ENCODE measurements at places on chromosomes 16 and 17.
A peak's percentile ranks its signal among the peaks of the same experiment; 100 is the strongest.

DNA sequence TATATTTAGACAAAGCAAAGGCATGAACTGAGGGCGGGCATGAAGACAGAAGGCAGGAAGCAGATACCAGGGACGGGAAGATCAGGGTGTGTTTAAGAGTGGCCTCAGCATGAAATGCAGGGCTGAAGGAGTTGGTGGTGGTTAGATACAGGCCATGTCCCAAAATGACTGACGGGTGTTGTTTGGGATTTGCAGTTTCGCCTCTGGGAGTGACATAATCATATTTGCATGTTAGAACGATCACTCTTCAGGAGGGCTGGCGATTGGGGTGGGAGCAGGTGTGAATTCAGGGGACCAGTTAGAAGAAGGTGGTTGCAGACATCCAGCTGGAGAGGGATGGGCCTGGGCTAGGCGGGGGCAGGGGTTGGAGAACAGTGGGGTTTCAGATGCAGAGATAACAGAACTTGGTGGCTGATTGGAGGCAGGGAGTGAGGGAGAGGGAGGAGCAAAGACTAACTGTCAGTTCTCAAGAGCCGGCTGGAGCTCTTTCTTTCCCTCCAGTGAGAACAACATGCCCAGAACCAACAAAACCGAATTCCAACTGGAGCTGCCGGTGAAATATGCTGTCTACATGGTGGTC, 27.2 kb upstream of the ITGAX start:
- DNase-seq, result no peak

GRCh38 chr17:28341516-28341915, 6.0 kb downstream of the TNFAIP1 start:
- DNase-seq, result no peak

- DNase-seq, result no peak
Observed at GRCh38 chr16:29198231-29198630, 208.3 kb downstream of the NPIPB11 start.

DNA sequence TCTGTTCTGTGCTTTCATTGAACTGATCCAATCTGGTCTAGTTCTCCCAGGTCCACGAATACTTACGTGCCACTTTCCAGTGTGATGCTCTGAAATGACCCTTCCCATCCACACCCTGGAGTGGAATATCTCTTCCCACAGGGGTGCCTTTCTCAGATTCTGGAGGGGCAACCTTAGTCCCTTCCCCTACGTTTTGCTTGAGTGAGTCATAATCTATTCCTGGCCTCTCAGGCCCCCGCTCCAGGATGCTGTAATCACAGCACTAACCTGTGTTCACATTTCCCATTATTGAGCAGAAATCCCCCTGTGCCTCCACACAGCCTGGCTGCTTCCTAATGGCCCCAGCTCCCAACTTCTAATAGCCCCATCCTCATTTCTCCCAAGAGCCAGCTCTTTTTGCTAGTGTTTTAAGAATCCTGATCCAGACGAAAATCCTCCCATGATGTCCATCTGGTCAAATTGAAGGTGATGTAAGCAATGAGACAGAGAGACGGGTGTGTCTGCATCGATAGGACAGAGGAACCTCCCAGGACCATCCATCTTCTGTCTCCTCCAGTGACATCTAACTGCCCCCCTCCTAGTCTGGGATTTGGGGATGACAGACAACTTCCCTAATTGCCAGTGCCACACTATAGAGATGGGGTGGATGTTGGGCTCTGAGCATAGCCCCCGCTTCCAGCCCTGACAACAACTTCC, 164.0 kb upstream of the MAF start:
- DNase-seq, result no peak

DNA sequence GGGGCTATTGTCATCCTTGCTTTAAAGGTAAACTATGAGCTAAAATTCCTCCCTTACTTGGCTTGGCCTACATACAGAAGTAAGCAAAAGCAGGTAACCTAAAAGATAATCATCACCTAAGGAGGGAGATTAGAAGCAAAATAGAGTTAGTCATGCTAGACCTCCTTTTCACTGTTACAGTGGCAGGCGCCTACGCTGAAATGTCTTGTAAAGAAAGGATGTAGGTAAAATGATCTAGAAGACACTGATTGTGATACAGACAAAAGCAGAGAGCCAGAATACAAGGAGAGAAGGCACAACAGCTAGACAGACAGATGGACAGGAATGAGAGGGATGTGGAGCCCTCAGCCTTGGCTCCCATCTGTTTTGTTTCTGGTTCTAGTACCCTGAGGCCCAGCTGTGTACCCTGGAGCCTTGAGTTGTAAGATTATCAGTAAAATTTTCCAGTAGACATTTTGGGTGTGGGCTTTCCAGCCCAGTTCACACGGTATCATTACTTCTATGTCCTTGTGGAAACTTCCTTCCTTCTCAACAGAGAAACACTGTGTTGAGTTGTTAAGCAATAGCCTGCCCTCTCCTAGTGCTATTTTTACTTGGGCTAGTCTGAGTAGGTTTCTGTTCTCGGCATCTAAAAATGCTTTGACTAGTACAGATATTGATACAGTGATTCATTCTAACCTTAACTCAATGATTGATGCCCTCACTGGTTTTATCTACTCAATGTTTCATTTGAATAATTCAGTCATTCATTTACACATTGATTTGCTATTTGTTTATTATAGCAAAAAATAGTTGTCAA, 7.7 kb upstream of the C16orf78 start:
- no peak for DNase-seq

GRCh38 chr17:37142294-37142896, 193.6 kb downstream of the AATF start:
- no peak for DNase-seq

GRCh38 chr17:15213381-15214087, 51.6 kb downstream of the PMP22 start:
- DNase-seq, result no peak

- DNase-seq, result no peak
Observed at GRCh38 chr17:40470932-40471828, 27.9 kb downstream of the IGFBP4 start.

GRCh38 chr17:16044487-16044886, 44.9 kb downstream of the TTC19 start:
- DNase-seq, result no peak

DNA sequence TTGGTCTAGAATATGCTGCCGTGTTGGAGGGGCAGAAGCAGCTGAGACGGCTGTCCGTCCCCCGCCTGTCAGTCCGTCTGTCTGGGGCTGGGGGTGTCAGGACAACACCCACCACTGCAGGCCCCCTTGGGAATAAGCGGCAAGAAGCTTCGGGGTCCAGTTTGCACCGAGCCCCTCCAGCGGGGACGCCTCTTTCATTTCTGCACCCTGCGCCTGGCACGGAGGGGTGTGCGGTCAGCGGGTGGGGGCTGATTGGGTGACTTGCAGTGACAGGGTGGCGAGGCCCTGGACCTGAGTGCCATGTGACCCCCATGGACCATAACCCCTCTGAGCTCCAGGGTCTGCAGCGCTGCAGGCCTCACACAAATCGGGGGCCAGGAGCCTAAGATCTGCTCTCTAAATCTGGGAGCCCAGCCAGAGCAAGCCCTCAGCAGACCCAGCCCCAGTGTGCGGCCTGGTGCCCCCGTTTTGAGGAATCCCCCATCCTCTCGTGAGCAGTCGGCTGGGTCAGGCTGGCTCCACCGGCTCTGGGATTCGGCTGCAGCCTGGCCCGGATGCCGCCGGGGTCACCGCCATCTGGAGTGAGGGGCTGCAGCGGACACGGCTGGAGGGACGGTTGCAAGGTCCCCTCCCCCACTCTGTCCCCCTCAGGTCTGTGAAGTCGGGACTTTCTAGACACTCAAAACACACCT, 8.3 kb downstream of the CBFA2T3 start:
- no peak for DNase-seq

GRCh38 chr16:73549984-73550631, 502.2 kb upstream of the ZFHX3 start:
- DNase-seq, result no peak

- no peak for DNase-seq
Observed at GRCh38 chr17:9517396-9517795, 58.2 kb downstream of the STX8 start.

- no peak for DNase-seq
Observed at GRCh38 chr17:30248786-30249185, 13.3 kb upstream of the SLC6A4 start.

- no peak for DNase-seq
Observed at GRCh38 chr17:64343833-64344637, 46.6 kb downstream of the PECAM1 start.

DNA sequence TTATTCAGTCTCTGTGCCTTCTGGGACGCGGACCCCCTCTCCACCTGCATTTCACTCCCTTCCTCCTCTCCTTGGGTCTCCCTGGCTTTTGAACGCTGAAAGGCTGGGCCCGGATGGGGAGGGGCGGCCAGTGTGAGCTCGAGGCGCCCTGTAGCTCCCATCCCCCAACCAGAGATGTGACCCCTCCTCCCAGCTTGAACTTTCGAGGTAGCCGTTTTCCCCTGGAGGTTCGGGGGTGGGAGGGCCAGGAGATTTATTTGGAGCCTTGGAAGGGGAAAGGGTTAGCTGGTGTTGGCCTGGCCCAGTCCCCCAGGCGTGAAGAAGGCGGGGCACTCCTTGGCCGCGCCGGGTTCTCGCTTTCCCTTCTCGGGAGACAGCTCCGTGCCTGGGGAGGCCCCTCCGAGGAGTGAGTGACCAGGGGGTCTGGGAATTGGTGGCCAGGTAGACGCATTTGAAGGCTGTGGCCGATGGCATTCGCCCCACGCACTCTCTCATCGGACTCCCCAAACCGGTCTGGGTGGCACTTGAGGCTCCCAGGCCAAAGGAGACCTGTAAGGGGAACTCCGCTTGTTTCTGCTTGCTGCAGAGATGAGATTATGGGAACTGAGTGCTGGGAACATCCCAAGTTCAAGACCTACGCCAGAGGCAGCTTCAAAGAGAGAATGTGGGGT, 942 bp downstream of the LDAF1 start:
- DNase-seq, result no peak

DNA sequence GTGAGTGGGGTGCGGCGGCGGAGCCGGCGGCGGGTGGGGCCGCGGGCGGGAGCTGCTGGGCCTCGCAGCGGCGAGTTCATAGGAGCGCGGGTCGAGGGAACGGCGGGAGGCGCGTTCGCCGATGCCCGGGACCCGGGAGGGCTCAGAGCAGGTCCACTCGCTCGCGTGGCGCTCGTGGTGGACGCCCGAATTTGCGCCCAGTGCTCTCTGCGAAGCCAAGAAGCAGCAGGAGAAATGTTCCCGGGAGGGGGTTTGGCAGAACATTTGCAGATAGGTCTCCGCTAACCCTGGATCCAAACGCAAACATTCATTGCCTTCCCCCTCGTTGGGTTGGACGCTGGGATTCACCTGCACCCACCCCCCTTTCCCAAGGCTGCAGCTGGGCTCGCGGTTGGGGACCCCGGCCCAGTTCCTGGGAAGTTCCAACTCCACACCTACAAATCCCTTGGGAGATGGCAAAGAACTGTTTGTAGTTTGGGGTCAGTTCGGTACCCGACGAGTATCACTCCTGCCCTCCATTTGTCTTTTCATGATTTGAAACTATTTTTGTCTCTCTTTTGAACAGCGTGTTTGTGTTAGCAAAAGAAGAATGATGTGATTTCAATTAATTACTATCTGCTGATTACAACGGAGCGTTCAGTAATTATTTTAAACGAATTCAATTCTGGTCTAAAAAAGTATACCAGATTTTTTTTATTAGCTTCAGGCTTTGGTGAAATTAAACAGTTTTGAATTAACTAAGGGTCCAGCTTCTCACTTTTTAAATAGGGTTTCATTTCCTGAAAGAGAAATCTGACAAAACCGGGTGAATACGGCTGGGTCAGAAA, 2.3 kb downstream of the NTN1 start:
- DNase-seq, result no peak

DNA sequence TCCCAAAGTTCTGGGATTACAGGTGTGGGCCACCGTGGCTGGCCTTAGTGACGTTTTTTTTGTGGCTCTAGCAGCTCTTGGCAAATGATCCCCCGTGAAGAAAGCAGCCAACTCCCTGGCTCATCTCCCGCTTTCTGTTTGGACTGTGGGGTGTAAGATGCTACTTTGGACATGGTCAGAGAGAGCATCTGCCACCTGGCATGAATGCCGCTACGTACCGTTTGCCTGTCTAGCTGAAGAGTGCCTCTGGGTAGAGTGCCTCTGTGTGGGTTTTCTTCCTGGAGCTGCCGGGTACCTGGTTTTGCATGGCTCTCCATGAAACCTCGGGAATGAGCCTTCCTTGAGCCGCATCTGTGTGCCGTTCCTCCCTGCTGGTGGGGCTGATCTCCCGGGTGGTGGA, 34.3 kb downstream of the NDEL1 start:
- no peak for DNase-seq

- no peak for DNase-seq
Observed at GRCh38 chr17:63533433-63534077, 10.4 kb downstream of the KCNH6 start.

DNA sequence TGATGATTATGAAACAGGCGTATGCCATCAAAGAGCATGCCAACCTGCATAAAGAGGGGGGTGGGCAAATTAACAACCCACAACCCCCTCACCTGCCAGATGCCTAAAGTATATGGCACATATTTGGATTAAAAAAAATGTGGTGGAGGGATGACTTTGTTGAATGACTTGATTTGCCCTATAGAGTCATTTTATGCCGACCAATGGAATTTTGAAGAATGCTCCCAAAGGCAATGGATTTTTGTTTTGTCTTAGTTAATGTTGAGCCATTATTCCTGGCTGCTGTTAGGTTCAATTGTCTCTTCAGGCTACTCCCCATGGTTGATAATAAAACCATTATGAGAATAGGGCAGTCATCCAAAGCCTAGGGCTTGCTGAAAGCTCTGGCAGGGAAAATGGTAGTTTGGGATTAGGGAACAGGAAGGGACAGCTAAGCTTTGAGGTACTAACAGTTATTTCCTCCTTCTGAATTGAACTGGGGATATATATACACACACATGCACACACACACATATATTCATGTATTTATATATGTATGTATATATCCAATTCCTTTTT, 5.8 kb upstream of the CHCT1 start:
- no peak for DNase-seq

GRCh38 chr17:38703742-38704605, 1.1 kb upstream of the MLLT6 start:
- no peak for DNase-seq

GRCh38 chr16:3922241-3922640, 41.7 kb upstream of the CREBBP start:
- DNase-seq, result no peak

- DNase-seq, result no peak
Observed at GRCh38 chr17:77670173-77670572, 288.3 kb upstream of the TNRC6C start.

GRCh38 chr16:8712589-8713361, 38.4 kb downstream of the ABAT start:
- peak; percentile 87 for DNase-seq

GRCh38 chr16:90004577-90004976, 14.7 kb downstream of the DBNDD1 start:
- no peak for DNase-seq

DNA sequence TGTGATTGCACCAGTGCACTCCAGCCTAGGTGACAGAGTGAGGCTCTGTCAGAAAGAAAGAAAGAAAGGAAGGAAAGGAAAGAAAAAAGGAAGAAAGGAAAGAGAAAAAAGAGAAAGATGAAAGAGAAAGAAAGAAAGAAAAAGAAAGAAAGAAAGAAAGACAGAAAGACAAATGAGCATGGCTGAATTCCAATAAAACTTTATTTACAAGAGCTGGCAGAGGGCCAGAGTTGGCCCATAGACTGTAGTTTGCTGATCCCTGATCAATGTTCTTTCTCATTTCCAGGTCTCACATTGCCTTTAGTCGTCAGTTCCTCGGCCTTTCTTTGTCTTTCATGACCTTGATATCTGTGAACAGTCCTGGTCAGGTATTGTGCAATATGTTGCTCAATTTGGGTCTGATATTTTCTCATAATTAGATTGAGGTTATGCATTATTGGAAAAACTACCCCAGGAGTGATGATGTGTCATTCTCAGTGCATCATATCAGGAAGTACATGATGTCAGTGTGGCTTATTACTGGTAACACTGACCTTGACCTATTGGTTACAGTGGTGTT, 68.5 kb upstream of the MED9 start:
- DNase-seq, result no peak

Measured in anterior cingulate cortex (tissue), 58 donors.